ENCODE measurements at places on chromosomes 6 and 20. TPM values are rescaled to one million over a fixed set of nuclear protein-coding genes. Genes with fewer than 3 reads are reported as not detected.

GRCh38 chr20:48669946-48670605, 157.7 kb downstream of the PREX1 start:
- no peak for DNase-seq

DNA sequence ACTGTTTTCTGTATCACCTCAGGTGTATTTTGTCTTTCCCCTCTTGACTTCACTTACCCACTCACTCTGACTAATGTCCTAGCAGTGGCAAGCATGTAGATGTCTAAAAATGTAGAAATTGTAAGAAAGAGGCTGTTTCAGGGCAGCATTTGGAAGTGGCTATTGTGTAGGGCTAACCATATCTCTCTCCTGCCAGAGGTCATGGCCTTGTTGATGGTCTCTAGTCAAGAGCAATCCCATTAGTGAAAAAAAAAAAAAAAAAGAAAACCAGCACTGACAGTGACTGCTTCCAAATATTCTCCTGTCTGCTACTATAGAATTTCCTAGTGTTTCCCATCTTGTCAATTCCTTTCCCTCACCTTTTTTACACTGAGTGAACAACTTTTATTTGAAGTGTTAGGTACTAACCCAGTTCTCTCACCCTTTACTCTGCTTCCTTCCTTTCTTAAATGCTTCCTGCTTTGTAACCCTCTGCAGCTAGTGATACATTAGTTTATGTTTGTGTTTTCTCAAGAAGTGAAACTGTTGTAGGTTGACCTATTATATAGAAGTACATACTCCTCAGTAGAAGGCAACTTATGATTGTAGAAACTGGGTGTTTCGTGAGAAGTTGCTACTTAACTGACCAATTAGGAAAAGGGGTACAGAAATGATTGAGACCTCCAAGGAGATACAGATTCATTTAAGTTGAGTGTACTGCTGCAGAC, 174.1 kb upstream of the PTPRK start:
- DNase-seq: no peak

- no peak for DNase-seq
Measured at GRCh38 chr6:151869345-151869744, 61.9 kb downstream of the ESR1 start.

DNA sequence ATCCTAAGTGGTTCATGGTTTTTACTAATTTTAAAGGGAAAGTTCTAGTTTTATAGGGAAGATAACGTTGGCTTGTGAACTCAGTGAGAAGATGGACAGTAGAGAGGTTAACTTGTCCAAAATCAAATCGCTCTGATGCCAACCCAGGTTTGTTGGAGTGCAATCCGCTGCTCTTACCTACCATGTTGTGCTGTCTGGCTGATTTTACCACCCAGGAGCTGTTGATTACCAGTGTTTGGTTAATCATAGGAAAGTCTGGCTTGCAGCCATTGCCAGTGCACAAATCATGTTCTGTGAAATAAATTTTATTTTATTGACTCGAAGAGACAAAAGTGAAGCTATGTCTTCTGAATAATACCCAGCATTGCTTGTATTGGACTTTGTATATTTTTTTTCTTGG, 92.4 kb downstream of the PLCB4 start:
- DNase-seq: no peak

- no peak for DNase-seq
Measured at GRCh38 chr6:152502421-152503188, 134.6 kb downstream of the SYNE1 start.

Gene RNF182
- total RNA-seq: 2.5 TPM

Gene ERVFRD-1
- not detected for total RNA-seq

Gene PRKN
- 5.6 TPM for total RNA-seq
